ENCODE measurements at places on chromosomes 3 and 15.

DNA sequence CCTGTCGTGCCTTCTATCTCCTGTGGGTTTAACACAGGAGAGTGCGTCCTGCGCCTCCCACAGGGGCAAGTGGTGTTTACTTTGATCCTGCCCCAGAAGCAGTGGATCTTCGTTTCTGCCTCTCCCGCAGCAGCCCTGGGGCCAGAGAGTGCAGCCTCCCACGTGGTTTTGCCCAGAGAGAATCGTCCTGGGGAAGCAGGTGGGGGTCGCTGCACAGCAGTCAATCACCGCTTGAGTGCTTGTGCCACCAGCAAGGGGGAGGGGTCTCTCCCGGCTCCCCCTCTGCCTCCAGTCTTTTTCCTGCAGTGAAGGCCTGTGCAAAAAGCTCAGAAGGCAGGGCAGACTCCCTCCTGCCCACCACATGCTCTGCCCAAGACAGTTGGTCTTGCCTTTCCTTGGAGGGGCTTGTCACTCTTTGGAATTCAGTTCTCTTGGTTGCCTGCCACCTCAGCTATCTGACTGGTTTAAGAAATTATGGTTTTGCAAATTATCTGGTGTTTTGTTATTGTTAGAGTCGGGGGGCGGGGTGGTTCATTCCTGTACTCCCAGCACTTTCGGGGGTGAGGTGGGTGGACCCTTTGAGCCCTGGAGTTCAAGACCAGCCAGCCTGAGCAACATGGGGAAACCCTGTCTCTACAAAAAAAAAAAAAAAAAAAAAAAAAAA is 26.9 kb downstream of the STOML1 start:
- no peak for DNase-seq

- DNase-seq = no peak
These were observed 201.6 kb downstream of the IGSF11 start for GRCh38 chr3:118833075-118833474.

DNA sequence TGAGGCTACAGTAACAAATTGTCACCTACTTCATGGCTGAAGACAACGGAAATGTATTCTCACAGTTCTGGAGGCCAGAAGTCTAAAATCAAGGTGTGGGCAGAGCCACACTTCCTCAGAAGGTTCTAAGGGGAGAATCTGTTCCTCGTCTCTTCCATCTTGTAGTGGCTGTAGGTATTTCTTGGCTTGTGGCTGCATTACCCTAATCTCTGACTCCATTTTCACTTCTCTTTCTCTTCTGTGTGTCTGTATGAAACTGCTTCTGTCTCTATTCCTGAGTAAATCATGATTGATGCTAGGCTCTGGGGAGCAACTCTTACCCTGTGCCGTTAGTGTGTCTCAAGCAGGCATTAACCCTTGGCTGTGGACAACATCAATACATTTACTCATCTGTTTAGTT is 164.7 kb downstream of the SQOR start:
- no peak for DNase-seq

GRCh38 chr3:13018043-13018451 is 55.2 kb downstream of the IQSEC1 start:
- DNase-seq = no peak

GRCh38 chr3:64186667-64187064 is 38.6 kb downstream of the PRICKLE2 start:
- no peak for DNase-seq

- DNase-seq = no peak
These were observed 6.7 kb upstream of the PIGZ start for GRCh38 chr3:196975349-196975748.

Data from activated T-helper 1 cell treated with Interleukin-2 at 50 U/mL for 16 hours (primary cell).